CD4-positive, alpha-beta T cell treated with Interleukin-15 for 1 hour (primary cell): ENCODE measurements at places on chromosomes 7 and 10.
A peak's percentile ranks its signal among the peaks of the same experiment; 100 is the strongest.

DNA sequence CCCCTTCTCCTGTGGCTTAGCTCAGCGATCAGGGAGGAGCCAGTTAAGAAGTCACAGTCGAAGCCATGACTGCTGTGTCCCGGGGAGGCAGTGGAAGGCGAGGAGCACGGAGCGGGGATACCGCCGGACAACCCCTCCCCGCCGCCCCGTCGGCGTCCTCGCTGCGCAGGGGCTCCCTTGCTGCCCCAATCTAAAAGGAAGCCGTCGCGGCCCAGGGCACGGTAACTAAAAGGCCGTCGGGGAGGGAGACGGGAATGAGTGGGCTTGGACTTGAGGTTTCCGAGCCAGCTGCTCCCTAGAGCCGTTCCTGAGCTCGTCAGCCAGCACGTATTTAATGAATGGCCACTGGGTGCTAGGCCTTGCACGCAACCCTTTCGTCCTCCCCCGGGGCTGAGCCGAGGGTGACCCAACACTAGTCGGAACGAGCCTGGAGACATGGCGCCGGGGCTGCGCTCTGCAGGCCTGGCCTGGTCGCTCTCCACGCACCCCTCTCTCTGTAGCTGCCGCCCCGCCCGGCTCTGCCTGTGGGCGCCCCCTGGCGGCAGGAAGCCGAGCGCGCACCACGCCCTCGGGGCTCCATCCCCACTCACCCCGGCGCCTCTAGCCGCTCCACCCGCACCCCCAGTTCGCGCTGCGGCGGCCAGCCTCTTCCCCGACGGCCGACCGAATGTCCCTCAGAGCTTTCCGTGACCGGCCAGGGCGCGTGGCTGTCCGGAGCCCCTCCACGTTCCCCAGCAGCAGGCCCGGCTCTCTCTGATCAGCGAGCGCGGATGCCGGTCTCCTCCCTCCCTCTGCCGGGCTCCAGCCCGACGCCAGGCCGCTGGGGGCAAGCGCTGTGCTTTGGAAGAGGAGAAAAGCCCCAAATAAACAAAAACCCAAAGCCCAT lies 29.3 kb upstream of the KCNK18 start:
- peak; percentile 50 for DNase-seq

- no peak for DNase-seq
Observed at GRCh38 chr10:50997461-50997860, 76.8 kb upstream of the PRKG1 start.

DNA sequence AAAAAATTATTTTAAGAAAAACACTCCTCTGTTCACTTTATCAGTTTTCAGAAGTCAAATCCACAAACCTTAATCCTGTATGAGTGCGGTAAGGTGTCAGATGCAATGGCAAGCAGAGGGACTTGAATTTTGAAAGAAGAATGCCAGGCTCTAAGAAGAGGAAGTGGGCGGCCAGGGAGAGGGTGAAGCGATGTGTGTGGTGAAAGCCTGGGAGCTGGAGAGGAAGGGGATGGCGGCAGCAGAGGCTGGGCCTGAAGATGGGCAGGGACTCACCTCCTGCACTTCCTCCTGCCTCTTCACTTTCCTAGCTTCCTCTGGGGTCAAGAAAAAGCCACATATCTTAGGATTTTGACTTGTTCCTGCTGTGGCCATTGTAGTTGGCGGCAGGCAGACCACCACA lies 609.6 kb downstream of the PARD3 start:
- peak; percentile 35 for DNase-seq

GRCh38 chr10:36717118-36717517 lies 408.3 kb upstream of the ANKRD30A start:
- DNase-seq = no peak

- DNase-seq = no peak
Observed at GRCh38 chr7:88355011-88355410, 48.3 kb upstream of the STEAP4 start.

DNA sequence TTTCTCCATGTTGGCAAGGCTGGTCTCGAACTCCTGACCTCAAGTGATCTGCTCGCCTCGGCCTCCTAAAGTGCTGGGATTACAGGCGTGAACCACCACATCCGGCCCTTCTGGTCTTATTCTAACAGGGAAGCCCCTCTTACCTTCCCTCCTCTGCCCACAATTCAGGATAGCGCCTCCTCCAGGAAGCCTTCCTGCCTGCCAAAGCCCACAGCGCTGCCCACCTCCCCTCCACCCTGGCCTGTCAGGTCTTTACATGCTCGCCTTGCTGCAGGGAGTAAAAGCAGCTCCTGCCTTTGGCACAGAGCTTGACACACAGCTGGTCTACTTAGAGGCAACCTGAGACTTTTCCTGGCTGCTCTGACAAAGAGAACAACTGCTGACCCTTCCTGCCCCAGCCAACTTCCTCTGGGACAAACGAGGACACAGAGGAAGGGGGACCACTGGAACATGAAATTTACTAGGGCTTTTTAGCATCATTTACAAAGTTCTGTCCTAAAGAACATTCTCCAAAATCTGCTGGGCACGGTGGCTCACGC lies 13.2 kb downstream of the MLXIPL start:
- DNase-seq = no peak
